CMK (cell line): ENCODE measurements at places on chromosomes 12 and 14.

DNA sequence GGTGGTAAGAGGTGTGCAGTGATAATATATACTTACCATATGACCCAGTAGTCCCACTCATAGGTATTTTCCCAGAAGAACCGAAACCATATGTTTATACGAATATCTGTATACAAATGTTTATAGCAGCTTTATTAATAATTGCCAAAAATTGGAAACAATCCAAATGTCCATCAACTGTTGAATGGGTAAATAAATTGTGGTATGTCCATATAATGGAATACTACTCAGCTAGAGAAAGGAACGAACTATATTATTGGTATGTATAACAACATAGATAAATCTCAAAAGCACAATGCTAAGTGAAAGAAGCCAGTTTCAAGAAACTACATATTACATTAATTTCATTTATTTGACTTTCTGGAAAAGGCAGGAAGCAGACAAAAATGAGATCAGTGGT is 66.1 kb downstream of the TTLL5 start:
- DNase-seq = no peak

GRCh38 chr14:76232800-76233199 is 81.1 kb downstream of the GPATCH2L start:
- no peak for DNase-seq

DNA sequence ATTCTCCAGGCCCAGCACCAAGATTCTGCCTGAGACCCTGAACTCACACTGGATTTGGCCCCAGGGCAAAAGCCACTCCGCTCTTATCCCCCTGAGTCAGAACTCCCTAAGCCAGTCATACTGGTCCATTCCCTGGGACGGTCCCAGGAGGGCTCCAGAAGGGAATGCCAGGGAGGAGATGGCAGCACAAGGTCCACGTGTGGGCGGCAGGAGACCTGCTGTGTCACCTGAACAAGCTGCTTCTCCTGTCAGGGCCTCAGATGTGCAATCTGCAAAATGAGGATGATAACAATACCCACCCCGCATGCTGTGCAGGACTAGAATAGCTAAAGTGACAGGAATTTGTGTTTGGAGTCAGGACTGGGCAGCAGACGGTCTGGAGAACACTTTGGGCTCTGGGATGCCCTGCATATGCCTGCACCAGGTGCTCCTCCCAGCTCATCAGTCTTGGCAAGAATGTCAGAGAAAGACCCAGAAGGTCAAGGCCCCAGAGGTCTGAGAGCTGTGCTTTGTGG is 40.3 kb downstream of the CMKLR1 start:
- no peak for DNase-seq

DNA sequence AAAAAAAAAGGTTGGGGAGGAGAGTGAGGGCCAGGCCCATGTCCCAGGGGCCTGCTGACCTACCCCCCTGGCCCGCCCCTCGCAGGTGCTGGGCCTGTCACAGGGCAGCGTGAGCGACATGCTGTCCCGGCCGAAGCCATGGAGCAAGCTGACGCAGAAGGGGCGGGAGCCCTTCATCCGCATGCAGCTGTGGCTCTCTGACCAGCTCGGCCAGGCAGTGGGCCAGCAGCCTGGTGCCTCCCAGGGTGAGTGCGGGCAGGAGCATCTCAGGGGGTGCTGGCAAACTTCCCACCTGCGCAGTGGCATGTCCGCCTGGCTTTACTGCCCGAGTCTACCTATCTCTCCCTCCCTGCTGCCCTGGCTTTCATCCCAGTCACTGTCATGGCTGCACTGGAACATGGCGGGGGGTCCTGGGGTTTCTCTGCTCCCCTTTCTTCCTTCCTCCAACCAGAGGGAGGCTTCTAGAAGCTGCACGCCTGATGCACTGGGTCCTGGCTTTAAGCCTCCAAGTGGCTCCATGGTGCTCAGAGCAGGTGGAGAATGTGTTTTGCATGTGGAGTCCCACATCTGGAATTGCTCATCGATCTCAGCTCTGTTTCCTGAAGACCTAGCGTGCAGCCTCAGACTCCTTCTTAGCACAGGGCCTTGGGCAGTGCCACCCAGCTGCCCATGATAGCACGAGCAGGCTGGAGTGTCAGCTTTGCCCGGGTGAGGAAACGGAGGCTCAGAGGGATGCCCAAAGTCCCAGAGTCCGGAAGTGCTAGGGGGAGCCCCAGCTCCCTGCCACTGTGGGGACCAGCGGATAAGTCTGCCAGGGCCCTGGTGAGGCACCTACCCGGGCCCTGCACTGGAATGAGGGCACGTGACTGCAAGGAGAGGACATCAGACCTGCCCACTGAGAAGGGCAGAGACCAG is 46.3 kb downstream of the PHETA1 start:
- no peak for DNase-seq

DNA sequence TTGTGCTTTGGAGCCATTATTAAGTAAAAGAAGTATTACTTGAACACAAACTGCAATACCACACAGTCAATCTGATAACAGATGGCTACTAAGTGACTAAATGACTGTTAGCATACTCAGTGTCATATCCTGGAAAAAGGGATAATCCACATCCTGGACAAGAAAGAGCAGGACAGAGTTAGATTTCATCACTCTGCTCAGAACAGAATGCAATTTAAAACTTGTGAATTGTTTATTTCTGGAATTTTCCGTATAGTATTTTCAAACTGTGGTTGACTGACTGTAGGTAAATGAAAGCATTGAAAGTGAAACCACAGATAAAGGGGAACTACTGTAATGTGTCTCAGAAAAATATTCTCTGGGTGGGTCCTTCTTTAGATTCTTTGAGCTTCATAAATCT is 458.8 kb downstream of the TMEM117 start:
- DNase-seq = no peak

- DNase-seq = no peak
Measured at GRCh38 chr12:62803756-62804155, 131.2 kb downstream of the PPM1H start.

DNA sequence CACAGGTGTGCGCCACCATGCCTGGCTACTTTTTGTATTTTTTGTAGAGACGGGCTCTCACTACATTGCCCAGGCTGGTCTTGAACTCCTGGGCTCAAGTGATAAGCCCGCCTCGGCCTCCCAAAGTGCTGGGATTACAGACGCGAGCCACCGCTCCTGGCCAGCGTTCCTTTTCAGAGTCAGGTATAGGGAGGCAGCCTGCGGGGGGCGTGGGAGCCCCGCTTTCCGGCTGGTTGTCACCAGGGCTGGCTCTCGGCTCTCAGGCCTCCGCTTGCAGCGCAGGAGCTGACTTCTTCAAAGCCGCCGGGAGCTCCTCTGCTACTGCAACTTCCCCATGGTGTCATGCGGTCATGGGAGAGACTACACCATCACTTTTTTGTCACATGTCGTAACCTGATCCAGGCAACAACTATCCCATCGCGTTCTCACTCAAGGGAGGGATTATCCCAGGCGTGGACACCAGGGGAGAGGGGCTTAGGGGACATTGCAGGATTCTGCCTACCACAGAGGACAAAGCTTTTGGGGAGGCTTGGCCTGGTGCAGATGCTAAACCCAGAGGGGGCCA is 129.4 kb downstream of the SCARB1 start:
- peak; percentile 38 for DNase-seq

DNA sequence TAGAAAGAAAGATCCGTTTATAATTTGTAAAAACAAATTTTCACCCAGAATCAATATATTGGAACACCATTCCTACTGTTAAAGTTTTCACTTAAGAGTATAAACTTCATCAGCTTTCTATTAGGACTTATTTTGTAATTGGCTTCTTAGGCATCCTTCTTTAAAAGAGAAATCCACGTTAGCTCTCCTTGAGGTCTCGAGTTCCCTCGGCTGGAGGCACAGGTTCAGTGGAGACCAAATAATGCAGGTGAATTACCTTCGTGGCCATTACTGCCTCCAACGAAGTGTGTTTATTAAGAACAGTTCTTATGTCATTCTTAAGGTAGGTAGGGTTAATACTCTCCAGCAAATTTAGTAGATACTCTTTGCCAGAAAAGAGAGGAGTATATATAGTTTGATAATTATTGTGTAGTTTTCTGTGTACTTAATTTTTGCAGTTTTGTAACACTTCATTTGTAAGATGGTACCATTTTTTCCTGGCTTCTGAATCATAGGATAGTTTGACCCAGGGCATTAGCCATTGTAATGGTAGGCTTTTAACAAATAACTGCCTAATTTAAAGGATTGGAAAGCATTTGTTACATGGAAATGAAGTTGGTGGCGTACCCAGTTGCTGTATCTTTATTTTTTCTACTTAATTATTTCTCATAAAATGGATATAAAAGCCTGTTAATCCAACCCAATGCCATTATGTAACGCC is 2.2 kb downstream of the CALM1 start:
- DNase-seq = no peak

DNA sequence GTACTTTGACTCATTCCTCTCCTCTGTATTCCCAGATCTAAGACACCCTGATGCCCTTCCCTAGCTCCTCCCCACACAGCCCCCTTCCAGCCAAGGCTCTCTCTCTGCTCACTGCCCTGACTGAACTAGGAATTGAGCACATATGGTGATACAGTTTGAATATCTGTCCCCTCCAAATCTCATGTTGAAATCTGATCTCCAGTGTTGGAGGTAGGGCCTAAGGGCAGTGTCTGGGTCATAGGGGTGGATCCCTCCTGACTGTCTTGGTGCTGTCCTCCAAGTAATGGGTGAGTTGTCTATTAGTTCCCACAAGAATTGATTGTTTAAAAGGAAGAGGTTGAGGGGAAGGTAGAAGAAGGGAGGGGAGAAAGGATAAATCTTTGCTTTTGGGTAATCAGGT is 17.4 kb downstream of the CMKLR1 start:
- DNase-seq = no peak

DNA sequence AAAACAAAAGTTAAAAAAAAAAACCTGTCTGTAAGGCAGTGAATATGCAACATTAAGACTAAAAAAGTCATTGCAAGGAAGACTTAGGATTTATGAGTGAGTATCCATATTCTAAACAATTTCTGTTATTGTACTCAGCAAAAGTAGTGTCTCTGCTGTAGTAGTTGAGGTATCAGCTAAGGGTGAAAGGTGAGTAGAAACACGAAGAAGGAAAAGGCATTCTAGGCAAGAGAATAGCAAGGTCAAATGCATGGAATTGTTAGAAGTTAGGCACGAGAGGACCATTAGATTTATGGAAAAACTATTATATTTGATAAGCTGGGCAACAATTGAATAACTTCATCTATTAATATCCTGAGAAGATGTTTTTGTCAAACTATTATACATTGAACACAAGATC is 1.8 kb downstream of the EID3 start:
- DNase-seq = no peak

GRCh38 chr12:66244446-66244845 is 55.4 kb downstream of the IRAK3 start:
- no peak for DNase-seq

- no peak for DNase-seq
Measured at GRCh38 chr14:31263485-31264133, 56.0 kb upstream of the HECTD1 start.

- no peak for DNase-seq
Measured at GRCh38 chr12:67638694-67639093, 9.9 kb upstream of the DYRK2 start.
